ENCODE measurements at places on chromosomes 1 and 21. TPM values are rescaled to one million over a fixed set of nuclear protein-coding genes. Genes with fewer than 3 reads are reported as not detected.
A peak's percentile ranks its signal among the peaks of the same experiment; 100 is the strongest.

DNA sequence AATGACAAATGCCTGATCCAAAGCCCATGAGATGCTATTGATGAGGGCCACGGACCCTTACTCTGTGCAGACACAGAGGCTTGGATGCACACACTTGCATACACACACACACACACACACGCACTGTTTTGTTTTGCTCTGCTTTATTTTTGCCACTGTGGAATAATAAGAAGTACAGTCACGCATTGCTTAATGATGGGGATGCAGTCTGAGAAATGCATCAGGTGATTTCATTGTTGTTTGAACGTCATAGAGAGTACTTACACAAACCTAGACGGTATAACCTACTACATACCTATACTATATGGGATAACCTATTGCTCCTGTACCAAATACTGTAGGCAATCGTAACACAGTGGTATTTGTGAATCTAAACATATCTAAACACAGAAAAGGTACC, 104.4 kb downstream of the RHOU start:
- DNase-seq = no peak

GRCh38 chr1:43235451-43236121, 34.2 kb upstream of the TMEM125 start:
- DNase-seq = no peak

DNA sequence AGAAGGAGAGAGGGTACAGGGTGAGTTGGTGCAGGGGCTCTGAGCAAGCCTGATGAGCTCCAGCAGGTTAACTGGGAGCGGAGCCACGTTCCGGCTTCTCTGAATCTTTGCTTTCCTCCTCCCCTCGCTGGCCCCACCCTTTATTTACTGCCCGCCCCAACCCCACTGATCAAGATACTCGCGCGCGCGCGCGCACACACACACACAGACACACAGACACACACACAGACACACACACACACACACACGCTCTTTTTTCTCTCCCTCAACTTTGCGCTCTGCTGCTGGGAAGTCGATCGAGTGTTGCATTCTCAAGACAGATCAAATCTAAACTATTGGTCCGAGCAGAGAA, at the start of gene GRIK1:
Gene GRIK1 (minus strand): TSS at position 73 of the 352 bp plus-strand sequence.
- peak; percentile 19 for DNase-seq

GRCh38 chr21:44370027-44370735, 16.8 kb downstream of the TRPM2 start:
- DNase-seq = peak; percentile 31

Gene PRAMEF1
- total RNA-seq = not detected

Gene CYP4A22
- not detected for total RNA-seq
